Fibroblast of lung (primary cell): ENCODE measurements at places on chromosomes 2 and 18. TPM values are rescaled to one million over a fixed set of nuclear protein-coding genes. Genes with fewer than 3 reads are reported as not detected.

The HOXD13 gene
- polyA plus RNA-seq = not detected in 2 replicates

DNA sequence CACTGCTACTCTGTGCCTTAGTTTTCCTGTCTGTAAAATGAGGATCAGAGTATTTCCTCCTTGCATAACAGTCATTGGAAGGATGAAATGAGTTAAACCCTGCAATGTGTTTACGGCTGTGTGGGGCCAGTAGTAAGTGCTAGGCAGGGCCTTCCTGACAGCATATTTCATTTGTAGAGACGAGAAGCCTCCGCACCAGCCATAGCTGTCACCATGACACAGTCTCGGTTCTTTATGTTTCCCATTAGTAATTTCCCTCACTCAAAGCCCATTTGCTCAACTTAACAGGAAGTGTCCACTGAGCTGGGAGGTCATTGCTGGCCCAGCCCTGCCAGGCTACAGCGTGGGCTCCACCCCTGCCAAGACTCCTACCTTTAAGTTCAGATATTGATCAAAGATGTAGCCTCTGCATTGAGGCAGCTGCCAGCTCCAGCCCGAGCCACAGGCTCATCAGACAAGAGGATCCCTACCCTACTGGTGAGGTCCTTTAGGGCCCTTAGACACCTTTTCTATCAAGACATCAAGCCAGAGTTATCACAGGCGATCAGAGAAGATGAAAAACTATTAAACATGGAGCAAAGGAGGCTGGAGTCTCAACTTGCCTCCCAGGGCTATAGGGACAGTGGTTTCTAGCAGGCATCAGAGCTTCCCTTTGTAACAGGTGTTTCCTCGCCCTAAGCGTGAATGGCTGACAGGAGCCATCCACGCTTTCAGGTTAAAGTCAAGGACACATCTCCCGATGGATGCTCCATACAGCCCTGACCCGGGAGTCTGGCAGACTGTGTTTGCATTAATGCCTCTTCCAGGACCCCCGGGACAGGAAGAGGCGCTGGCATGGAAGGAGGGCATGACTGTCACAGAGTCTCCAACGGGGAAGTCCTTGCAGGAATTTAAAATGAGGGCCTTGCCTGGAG is 251.7 kb downstream of the NDUFA10 start:
- DNase-seq = no peak

The ASIC4 gene
- not detected in 2 replicates for polyA plus RNA-seq

DNA sequence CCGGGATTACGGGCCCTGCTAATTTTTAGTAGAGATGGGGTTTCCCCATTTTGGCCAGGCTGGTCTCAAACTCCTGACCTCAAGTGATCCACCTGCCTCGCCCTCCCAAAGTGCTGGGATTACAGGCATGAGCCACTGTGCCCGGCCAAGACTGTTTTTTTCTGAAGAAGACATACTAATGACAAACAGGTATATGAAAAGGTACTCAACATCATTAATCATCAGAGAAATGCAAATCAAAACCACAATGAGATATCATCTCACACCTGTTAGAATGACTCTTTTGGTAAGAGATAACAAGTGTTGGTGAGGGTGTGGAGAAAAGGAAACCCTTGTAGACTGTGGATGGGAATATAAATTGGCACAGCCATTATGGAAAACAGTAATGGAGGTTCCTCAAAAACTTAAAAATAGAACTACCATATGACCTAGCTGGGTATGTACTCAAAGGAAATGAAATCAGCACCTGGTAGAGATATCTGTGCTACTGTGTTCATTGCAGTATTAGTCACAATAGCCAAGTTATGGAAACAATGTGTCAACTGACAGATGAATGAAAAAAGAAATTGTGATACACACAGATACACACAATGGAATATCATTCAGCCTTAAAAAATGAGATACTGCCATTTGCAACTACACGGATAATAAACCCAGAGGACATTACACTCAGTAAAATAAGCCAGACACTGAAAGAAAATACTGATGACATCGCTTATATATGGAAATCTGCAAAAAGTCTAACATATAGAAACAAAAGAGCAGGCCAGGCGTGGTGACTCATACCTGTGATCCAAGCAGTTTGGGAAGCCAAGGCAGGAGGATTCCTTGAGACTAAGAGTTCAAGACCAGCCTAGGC is 20.8 kb downstream of the SOS1 start:
- peak; percentile 73 for DNase-seq

DNA sequence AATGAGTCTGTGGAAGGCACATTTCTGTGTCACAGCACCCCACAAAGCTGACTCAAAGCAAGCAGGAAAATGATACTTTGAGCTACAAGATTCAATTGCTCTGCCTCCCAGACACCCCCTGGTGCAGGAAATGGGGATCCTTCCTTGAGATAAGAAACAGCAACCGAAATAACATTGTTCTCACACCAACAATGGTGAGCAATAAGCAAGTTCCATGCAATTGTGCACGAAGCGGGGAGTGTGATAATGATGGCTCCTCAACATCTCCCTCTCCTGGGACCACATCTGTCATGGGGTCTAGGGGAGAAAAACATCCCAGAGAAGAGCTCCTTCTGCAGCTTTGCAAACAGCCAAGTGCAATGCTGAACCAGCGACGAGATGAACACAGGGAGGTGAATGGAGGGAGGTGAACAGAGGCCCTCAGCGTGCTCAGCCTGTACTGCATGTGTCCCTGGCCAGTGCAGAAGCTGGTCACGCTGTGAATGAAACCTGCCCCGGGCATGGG is 67.7 kb downstream of the PDCL3 start:
- no peak for DNase-seq

- DNase-seq = no peak
Measured at GRCh38 chr2:50649626-50650402, 382.1 kb downstream of the NRXN1 start.

- DNase-seq = no peak
Measured at GRCh38 chr2:120520454-120520853, 174.5 kb downstream of the INHBB start.

The DCDC2C gene
- polyA plus RNA-seq = not detected in 2 replicates

DNA sequence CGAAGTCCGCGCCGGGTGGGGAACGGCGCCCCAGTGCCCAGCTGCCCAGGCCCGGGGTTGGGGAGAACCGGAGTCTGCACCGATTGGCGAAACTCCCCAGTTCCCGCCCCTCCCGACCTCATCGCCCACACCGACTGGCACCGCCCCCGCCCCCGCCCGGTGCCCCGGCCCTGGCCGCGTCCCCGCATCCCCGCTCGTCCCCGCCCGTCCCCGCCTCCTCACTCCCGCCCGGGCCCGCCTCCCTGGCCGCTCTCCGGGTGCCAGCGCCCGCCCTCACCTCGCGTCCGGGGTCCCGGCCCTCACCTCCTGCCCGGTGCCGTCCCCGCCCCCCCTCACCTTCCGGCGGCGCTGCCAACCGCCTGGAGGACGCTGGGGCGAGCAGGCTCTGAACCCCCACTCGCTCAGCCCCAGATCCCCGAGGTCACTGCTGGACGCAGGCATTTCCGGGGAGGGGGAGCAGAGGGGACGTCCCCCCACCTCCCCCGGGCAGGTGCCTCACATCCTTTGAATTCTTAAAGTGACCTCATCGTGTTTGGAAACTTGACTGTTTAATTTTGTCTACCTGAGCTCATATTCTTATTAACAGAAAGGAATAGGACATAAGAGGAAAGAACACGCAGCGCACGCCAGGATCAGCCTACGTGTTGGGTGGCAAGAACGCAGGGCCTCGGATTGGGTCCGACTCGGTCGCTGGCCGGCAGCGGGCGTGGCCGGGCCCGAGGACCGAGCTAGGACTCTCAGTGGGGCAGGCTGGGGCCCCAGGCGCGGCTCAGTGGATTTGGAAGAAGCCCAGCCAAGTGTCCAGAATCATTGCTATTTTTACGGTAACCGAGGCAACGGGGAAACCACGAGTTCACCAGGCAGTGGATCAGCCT is at the start of gene FAM110C:
TSS of gene FAM110C (minus strand) at position 35 of the 875 bp plus-strand sequence. CDS start 120 bp downstream, outside the sequence.
- DNase-seq = peak; percentile 22

The DOK1 gene
- 11.4 and 12.6 TPM in 2 replicates for polyA plus RNA-seq

The BIN1 gene
- 17.3 and 18.8 TPM in 2 replicates for polyA plus RNA-seq

GRCh38 chr2:33873076-33873605 is 274.0 kb upstream of the FAM98A start:
- DNase-seq = no peak

The ACTG2 gene
- 107 and 600 TPM in 2 replicates for polyA plus RNA-seq

GRCh38 chr2:151087377-151087776 is 174.3 kb downstream of the RBM43 start:
- DNase-seq = no peak

DNA sequence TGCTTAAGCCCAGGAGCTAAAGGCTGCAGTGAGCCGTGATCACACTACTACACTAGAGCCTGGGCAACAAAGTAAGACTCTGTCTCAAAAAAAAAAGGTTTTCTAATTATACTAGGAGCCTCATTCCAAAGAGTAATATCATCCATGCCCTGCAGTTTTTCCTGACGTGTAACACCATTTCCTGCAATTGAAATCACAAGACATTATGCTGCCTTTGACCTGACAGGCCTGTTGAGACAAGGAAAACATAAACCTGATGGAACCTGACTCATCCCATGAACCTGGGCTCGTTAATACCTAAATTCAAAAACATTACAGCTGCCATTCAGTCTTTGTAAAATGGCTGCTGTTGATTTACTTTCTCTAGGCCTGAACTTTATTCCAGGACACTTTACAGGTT is 58.7 kb upstream of the PEX13 start:
- peak; percentile 74 for DNase-seq

GRCh38 chr2:200307724-200308545 is 1.4 kb downstream of the SPATS2L start:
- peak; percentile 72 for DNase-seq

The ACKR3 gene
- polyA plus RNA-seq = 1.5 and 2.8 TPM in 2 replicates

DNA sequence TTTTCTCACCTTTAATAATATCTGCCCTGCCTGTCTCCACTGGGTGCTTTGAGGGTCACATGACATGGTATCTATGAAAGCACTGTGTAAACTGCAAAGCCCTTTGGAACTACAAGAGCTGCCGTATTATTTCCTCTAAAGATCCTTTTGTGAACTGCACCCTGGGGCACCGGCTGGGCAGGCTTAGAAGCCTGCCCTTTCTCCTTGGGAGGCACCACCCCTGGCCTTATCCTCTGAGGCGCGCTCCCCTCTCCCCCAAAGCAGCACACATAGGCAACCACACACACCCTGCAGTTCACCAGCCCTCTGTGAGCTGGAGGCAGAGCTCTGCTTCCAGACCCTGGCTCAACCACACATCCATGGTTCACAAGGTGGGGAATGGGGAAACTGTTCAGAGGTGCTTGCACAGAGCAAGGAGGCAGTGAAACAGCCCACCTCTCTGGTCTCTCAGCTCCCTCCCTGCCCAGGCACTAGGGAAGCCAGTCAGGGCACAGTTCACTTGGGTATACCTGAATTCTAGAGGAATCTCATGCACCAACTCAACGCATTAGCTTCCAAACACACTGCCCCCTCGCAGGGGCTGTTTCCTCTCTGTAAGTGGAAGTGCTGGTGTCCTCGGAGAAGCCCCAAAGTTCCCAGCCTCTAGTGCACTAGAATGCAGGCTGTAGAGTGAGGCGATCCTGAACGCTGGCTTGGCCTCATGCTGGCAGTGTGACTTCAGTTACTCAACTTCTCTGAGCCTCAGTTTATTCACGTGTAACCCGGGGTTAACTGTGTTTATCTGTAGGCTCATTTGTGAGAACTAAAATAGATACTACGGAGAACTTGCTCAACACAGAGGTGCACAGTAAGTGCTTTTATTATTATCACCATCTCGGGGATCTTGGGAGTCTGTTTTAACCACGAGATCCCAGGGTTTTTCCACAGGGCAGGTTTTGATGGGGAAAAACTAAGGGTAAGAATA is 11.0 kb downstream of the SIGLEC15 start:
- DNase-seq = no peak

GRCh38 chr2:240888130-240888889 is 7.6 kb downstream of the MAB21L4 start:
- no peak for DNase-seq

DNA sequence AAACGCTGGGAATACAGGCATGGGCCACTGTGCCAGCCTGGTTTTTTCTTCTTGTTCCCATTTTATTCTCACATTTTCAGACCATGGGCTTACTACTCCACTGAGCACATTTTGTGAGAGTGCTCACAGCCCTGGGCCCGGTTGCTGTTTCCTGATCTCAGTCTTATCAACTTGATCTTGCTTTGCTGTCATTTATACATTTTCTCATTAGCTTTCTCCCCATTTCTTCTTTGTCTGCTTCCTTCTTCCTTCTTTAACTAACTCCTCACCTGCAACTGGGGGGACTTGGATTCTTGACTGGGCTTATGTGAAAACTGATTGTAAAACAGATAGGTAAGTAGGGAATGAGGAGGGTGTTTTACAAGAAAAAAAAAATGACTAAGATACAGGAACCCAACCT is 117.3 kb downstream of the PLB1 start:
- DNase-seq = no peak

The SERPINB11 gene
- not detected in 2 replicates for polyA plus RNA-seq

- peak; percentile 37 for DNase-seq
Measured at GRCh38 chr2:173204316-173204715, 128.7 kb downstream of the MAP3K20 start.

- DNase-seq = no peak
Measured at GRCh38 chr2:151959238-151959637, 131.0 kb upstream of the ARL5A start.

DNA sequence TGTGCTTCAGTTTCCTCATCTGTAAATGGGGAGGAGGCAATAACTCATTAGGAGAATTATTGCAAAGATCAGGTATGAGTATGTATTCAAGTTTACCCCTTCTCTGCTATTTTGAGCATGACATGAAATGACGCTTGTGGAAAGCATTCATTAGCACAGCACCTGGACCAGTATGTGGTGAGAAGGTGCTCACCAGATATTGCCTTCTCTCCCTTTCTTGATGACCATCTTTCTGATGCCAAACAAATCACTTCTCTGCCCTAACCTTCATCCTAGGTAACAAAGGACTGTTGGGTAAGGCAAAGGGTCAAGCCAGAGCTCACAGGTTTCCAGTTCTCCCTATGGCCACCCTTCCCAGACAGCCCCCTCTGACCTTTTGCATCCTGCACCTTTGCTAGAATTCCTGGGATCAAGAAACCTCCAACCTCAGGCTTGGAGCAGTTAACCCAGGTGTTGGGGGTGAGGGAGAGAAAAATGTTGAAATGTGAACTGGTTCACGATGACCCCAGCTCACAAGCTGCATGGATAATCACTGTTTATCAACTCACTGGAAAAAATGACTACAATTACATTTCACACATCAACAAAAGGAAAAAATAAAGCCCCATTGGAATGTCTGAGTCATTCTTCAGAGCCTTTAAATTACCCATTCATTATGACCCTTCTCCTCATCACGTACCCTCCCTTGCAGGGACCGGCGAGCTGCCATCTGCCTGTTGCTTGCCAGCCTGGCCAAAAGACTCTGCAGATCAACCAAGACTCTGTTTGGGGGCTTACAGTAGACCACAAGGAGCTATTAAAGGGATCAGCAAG is 41.6 kb downstream of the LBH start:
- peak; percentile 43 for DNase-seq
